CD4-positive, alpha-beta T cell treated with Interleukin-10 for 1 hour (primary cell): ENCODE measurements at places on chromosomes 4 and X.

- no peak for DNase-seq
Measured at GRCh38 chr4:28834120-28834519, 1886.0 kb upstream of the PCDH7 start.

DNA sequence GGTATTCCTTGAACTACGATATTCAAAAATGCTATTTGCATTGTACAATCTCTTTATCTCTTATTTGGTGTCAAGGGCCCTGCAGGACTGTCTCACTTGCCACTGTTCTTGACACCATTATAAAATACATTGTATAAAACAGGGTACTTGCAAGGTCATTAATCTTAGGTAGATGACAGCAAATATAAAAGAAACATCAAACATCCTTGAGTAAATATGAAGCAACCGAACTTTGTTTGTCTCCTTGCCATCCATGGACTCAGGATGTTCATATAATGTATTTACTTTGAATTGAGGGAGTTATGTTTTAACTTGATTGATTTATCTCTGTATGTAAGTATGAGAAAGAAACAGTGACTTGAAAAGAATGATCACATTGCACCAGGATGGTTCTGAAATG lies 87.3 kb downstream of the UGT2B4 start:
- DNase-seq: no peak

DNA sequence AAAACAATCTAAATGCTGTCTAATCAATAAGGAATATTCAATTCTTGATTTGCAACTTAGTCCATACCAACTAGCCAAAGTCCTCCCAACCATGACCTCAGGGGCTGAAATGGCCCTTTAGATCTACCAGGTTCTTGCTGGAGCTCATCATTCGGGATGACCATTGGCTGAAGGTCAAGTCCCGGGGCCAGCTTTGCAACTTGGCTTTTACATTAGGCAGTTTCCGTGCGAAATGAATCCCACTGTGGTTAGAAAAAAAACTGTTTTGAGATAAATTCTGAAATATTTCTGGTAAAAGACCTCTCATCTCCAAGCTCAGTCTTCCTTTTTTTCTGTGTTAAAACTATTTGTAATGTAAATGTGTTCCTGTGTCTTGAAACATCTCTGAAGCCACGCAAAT lies 178.6 kb downstream of the TENM3 start:
- DNase-seq: no peak

DNA sequence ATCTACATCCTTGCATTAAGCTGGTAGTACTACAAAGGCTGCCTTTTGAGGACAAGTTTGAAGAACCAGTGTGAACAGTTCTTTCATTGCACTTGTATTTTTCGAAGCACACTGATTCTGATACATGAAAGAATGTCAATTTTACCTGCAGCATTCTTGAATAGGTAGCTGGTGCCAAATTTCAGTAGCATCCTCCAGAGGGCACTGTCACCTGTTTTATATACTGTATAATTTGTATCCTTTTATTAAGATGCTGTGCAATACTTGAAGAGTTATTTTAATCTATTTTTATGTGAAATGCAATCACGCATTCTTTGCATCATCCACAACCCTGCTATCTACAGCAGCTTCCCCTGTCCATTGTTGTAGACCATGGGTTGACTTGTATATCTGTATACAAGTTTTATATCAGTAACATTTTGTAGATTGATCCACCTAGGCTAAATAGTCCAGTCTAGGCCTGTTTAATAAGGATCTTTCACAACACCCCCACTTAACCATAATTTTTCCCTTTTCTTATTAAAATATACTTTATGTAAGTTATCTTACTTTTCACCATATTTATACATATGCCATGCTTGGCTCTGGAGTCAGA lies 325.7 kb downstream of the PCDH7 start:
- DNase-seq: no peak

GRCh38 chr4:153418121-153418520 lies 48.0 kb upstream of the TMEM131L start:
- no peak for DNase-seq

- no peak for DNase-seq
Measured at GRCh38 chr4:106038012-106038411, 142.7 kb downstream of the NPNT start.

DNA sequence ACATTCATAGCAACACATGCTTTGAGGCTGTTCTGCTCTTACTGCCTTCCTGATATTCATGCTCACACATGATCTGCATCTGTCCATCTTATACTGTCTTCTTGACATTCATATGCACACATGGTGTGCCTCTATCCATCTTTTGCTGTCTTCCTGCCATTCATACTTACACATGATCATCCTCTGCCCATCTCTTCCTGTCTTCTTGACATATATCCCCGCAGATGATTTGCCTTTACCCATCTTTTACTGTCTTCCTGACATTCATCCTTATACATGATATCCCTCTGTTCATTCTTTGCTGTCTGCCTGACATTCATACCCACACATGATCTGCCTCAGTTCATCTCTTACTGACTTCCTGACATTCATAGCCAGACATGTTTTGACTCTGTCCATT lies 36.8 kb downstream of the SCML1 start:
- DNase-seq: no peak

GRCh38 chr4:105357258-105357980 lies 116.4 kb downstream of the PPA2 start:
- no peak for DNase-seq

DNA sequence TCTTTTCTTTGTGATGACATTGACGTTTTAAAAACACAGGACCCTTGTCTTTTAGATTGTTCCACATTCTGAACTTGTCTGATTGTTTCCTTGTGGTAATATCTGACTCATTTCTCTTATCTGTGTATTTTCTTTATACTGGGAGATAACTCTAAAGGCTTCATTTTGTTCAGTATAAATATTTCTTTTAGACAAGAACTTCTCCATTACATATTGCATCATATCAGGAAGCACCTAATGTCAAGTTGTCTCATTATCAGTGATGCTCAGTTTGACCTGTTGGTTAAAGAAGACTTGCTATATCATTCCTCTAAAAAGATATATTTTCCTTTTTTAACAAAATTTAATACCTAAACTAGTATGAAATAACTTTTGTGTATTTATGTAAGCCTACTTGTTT lies 152.3 kb upstream of the BMP3 start:
- DNase-seq: no peak

- no peak for DNase-seq
Measured at GRCh38 chr4:20288047-20288650, 36.4 kb downstream of the SLIT2 start.

GRCh38 chrX:40931921-40932320 lies 153.3 kb upstream of the USP9X start:
- DNase-seq: no peak

DNA sequence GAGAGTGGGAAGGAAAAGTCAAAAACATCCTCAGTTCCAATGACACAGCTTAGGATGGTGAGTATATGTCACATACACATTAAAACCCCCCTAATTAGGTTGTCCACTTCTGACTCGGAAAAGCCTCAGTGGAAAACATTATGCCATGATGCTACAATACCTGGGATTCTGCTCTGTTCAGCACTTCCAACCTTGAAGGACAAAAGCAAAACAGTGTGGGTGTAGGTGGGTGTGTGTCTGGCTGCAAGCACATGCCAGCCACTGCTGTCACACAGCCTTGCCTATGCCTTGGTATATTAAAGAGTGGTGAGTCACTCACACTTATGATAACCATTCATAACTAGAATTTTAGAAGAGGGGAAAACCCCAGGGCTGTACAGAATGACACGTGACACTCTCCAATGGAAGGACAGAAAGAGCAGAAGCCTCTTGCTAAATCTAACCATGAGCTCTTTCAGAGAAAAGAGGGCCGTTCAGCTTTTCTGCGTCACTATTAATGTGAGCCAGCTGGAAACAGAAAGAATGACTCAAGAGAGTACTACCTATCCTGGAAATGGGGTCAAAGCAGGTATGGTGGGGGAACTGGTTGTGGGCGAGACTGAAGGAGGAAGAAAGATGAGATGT lies 159.6 kb downstream of the TET2 start:
- DNase-seq: peak; percentile 35

- peak; percentile 1 for DNase-seq
Measured at GRCh38 chr4:67871867-67872266, 11.9 kb downstream of the TMPRSS11D start.

GRCh38 chrX:37872303-37872655 lies 24.9 kb upstream of the DYNLT3 start:
- no peak for DNase-seq

DNA sequence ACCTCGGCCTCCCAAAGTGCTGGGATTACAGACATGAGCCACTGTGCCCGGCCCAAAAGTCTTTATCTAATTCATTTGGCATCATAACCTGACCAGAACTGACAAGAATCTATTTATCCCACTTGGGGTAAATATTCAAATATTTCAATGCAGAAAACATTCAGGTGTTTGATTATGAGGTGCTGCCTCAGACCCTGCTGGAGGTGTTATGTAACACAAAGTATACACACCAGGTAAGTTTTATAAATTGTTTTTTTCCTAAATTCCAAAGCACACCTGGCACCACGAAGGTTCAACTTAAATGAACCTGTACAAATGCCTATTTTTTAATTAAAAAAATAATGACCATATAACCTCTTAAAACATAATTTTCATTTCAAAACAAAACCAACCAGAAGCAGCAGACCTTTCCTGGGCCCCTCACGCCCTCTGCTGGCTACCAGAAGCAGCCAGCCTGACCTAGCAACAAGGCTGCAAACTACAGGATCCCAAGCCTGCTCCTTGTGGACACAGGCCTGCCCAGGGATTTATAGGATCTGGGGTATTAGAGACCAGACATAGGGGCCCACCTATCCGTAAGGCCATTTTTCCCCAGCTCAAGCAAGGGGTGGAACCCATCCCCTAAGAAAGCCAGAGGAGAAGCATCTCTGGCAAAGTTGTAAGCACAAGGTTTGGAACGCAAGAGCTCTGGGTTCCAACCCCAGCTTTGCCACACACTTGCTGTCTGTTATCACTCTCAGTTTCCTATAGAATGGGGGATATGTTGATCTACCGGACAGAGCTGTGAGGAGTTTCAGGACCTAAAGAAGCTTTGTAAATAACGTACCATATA lies 11.7 kb downstream of the OTUD5 start:
- DNase-seq: peak; percentile 69

DNA sequence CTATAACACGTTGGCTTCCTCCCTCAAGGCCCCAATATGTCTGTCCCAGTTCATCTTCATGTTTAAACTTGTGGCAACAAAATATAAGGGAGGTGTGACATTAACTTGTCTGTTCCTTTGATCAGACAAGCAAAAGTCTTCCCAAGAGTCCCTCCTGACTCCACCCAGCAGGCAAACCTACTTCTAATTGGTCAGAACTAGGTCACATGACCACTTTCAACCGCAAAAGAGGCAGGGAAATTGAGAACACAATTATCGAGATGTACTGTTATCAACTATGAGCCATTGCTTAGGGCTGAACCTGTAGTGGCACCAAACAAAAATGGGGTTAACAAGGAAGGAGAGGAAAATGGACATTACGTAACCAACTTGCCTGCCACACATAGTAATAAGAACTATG lies 246.8 kb upstream of the TET2 start:
- DNase-seq: no peak
